Activated CD4-positive, CD25-positive, alpha-beta regulatory T cell treated with anti-CD3 and anti-CD28 coated beads, Interleukin-2, amount 50 U/mL, for 24 hours (primary cell): ENCODE measurements at places on chromosomes 12 and 14.

- ATAC-seq = no peak
Observed at GRCh38 chr14:37583358-37584210, 11.5 kb downstream of the FOXA1 start.

GRCh38 chr14:104203071-104203425, 64.7 kb downstream of the KIF26A start:
- ATAC-seq = no peak

- no peak for ATAC-seq
Observed at GRCh38 chr14:88296351-88296750, 26.7 kb downstream of the KCNK10 start.

DNA sequence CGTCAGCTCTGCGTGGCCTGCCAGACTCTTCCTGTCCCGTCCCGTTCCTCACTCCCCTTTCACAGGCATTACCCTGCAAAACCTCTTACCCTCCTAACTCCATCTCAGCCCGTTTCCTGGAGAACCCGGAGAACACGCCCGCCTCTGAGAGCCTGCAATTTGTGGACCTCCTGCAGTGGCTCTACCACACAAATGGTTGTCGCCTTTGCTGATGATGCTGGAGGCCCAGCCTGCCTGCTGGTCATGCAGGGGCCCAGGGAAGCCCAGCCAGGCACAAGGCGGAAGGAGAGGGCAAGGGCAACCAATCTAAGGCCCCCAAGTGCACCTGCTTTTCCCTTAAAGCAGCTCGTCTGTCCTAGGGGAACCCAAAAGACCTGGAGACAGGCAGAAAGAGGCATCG, 22.5 kb downstream of the RFLNA start:
- ATAC-seq = no peak

DNA sequence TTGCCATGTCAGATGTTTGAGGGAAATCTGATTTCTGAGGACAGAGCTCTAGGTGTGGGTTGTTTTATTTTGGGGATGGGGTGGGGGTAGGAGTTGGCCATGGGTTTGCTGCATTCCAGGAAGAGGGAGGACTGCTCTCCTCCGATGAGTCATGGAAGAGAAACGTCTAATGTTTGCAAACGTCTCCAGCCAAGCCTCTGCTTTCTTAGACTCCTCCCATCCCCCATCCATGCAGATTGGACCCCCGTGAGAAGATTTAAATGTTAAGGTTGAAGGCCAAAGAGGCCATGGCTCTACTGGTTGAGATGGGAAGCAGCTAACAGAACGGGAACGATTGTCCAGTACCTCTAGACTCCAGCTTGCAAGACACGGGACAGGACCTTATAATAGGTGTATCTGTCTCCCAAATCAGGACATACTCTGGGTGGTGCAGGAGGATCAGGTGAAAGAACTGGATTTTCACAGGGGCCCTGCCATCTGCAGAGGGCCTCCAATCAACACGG, 11.4 kb upstream of the ATP2A2 start:
- no peak for ATAC-seq

DNA sequence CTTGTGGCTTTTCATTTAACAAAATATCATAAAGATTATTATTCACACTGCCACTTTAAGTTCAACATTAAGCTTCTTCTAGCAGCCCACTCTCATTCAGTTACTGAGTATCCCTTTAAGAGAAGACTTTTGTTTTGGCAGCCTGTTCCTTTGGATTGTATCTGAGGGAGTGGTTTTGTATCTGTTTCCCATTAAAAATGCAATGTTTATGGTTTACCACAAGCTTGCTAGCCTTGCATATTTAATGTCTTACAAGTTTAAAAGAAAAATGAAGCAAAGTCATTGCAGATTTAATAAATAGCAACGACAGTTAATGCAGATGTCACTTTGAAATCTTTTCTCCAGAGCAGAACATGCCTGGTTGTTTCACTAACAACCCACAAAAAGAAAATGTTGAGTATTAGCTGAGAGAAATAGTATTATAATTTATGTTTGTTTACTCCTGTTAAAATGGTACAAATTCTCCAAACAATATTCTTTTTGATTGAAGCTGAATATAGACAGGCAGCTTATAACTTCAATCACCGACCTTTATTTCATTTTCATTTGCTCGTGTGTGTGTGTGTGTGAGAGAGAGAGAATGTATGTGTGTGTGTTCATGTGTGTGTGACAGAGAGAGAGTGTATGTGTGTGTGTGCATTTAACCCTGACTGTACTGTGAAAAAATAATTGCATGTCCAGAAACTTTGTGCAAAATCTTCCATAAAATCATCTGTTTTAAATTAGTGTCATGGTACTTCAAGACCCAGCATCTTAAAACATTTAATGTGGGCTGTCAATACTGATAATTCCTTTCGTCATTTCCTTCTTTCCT, 1.8 kb downstream of the DCN start:
- ATAC-seq = no peak
